Epithelial cell of proximal tubule (primary cell): ENCODE measurements at places on chromosomes 1 and 21. TPM values are rescaled to one million over a fixed set of nuclear protein-coding genes. Genes with fewer than 3 reads are reported as not detected.

LMX1A gene
- total RNA-seq, result not detected in 2 replicates

C8A gene
- not detected in 2 replicates for total RNA-seq

DNA sequence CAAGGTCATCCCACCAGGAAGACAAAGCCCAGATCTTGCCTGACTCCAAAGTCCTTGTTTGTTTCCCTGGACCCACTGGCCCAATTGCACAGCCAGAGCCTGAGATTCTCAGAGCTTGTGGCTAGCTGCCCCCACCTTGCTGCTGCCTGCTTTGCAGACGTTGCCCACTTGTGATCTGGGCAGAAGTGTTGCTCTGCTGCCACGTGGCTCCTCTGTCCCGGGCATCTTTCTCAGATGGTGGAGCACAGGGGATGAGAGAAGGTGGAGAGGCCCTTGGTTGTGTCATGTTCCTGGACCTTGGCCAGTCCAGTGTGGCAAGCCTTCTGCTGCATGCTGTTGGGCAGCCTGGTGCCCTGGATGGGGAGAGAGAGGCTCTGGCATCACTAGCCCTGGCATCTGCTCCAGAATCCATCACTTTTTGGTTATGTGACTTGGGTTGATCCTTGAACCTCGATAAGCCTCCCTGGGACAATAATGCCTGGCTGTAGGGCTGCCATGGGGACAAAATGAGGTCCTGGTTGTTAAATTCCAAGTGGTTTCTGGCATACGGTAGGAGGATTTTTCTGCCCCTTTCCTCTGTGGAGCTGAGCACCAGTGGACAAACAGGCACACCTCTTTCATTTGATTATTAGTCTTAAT is 1.5 kb upstream of the NR0B2 start:
- no peak for DNase-seq

FCGR3A gene
- not detected in 2 replicates for total RNA-seq

DNA sequence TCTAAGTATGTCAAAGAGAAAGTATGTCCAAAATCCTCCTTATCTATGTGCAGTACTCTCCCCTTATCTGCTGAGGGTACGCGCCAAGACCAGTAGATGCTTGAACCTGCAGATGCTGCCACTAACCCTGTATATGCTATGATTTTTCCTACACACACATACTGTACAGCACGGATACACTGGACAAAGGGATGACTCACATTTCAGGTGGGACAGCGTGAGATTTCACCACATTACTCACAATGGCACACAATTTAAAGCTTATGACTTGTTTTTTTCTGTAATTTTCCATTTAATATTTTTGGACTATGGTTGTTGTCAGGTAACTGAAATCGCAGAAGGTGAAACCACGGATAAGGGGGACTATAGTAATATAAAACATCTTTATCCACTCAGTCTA is 4.1 kb downstream of the ORC1 start:
- DNase-seq, result no peak

DNA sequence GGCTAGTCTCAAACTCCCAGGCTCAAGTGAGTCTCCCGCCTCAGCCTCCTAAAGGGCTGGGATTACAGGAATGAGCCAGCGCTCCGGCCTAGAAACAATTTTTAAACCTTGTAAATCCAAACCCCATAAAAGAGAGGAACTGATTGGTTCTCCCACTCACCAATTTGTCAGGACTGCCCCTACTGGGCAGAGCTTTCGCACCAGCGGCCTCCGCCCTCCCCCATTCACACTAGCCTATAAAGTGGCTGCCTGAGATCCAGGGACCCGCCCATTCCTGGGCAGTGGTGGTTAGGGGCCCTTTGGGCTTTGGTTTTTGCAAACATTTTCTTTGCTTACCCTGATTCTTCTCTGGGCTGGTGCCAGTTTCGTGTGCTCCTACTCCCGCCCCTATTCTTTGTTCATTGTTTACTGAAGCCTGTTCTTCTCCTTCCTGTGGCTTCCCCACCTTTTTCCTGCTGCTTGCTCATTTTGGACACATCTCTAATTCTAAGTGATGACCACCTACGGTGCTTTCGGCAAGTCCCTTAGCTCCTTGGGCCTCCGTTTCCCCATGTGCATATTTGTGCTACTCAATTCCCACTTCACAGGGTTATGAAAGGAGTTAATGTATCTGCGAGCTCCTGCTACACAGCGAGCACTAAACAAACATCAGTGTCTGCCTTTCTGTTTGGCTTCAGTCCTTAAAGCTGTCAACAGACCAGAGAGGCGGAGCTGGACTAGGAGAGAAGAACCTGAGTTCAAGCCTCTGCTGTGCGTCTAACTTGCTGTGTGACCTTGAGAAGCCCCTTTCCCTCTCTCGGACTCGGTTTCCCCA is 39.8 kb upstream of the CLIC4 start:
- DNase-seq, result no peak

DNA sequence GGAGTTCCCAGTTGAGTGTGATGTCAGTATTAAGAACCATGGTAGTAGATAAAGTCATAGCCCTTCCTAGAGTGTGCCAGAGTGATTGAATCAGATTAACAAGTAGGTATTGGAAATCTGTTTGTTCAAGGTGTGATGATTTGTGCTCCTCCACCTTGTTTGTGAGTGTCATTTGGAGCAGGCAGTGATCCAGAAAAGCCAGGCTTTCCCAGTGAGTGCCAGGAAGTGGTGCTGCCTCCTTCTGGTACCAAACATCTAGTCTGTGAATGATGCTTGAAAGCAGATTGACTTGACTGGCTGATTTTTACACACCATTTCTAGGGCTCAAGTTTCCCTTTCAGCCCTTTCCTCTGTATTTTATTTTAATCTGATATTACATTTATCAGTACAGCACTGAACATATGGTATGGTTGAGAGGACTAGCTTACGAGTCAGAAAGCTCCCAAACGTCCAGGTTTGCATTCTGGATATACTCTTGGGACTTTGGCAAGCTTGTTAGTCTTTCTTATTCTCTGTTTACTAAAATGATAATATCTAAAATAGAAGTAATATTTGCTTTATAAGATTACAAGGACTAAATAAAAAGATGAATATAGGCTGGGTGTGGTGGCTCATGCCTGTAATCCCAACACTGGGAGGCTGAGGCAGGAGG is 100.7 kb downstream of the PATJ start:
- no peak for DNase-seq

EVA1C gene
- 0.29 and 0.92 TPM in 2 replicates for total RNA-seq

RIMKLA gene
- 0.14 and 1.7 TPM in 2 replicates for total RNA-seq

TBX15 gene
- total RNA-seq, result 0.07 TPM in 1 of 2 replicates, not detected in the other

OR2T6 gene
- total RNA-seq, result not detected in 2 replicates

DNA sequence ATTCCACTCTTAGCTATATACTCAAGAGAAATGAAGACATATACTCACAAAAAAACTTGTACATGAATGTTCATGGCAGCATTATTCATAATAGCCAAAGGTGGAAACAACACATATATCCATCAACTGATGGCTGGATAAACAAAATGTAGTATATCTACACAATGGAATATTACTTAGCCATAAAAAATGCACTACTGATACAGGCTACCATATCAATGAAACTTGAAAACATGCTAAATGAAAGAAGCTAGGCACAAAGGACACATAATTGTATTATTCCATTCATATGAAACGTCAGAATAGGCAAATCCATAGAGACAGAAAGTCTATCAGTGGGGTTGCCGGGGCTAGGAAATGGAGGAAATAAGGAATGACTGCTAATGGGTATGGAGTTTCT is 67.3 kb downstream of the NUP210L start:
- DNase-seq, result no peak

DNA sequence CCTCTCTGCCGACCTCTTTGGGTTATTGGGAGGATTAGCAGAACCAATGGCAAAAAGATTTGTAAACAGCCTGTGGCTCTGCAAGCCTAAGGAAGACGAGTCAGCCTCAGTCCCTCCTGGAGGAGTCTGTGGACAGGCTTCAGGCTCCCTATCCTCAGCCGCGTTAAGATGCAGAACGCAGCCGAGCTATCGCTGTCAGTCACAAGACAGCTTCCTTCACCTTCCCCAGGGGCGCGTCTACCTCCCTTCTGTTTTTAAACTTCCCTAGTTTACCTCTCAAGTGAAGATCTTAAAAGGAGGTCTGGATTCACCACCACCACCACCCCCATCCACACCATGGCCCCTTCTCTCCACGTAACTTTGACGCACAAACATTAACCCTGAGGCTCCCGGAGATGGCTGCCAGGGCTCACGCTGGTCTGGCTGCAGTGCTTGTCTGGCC is 738 bp downstream of the CAMK1G start:
- no peak for DNase-seq

DNA sequence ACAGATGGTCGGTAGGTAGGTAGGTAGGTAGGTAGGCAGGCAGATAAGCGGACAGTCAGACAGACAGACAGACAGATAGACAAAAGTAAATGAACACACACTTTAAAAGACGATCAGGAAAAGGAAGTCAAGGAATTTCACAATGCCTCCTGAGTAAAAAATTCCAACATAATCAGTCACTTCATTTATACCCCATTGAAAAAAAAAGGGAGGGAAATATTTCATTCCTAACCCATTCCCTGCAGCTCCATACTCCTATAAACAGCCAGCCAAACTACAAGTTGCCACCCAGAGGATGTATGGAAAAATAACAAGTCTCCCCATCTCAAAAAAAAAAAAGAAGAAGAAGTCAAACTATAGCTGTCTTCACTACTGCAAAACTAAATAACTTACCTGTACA is 43.4 kb downstream of the ZZZ3 start:
- DNase-seq, result no peak

KCNQ4 gene
- 1.0 and 2.2 TPM in 2 replicates for total RNA-seq

TAL1 gene
- total RNA-seq, result 0.69 and 1.4 TPM in 2 replicates

KDM1A gene
- 110 and 136 TPM in 2 replicates for total RNA-seq

- no peak for DNase-seq
These were observed 30.2 kb downstream of the TMPRSS2 start for GRCh38 chr21:41477641-41478318.

FBXO44 gene
- 8.0 and 13.7 TPM in 2 replicates for total RNA-seq

DNA sequence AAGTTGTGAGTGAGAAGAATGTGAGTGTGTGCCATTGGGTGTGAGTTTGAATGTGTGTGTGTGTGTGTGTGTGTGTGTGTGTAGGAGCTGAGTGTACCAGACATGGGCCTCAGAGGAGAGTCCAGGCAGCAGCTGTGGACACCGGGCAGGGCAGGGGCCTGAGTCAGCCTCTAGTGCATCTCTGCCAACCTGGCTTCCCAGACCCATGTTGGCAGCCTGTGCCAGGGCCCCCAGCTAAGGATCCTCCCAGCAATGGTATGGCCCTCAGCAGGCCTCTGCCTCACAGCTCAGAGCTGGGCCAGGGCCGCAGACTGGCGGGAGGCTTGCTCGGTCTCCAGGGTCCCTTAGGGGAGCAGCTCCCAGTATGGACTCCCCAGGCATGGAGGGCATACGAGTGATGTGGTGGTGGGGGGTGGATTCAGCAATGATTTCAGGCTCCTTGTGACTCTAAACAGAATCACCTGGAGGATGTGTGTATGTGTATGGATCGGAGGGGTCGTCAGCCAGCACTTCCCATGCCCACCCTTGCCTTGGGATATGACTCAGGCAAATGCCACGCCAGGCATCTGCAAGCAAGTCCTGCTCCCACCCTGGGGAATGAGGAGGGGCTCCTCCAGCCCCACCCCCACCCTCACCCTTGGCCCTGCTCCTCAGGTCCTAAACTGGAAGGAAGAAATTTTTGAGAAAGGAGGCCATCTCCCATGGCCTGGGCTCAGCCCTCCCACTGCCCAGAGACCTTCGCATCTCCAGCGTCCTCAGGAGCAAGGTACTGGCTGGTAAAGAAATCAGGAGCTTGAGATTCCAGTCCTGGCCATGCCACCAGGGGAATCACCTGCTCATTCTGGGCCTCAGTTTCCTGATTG is 1.8 kb upstream of the FOXO6 start:
- DNase-seq, result no peak

GRCh38 chr1:233361876-233362275 is 34.4 kb downstream of the MAP3K21 start:
- no peak for DNase-seq

DNA sequence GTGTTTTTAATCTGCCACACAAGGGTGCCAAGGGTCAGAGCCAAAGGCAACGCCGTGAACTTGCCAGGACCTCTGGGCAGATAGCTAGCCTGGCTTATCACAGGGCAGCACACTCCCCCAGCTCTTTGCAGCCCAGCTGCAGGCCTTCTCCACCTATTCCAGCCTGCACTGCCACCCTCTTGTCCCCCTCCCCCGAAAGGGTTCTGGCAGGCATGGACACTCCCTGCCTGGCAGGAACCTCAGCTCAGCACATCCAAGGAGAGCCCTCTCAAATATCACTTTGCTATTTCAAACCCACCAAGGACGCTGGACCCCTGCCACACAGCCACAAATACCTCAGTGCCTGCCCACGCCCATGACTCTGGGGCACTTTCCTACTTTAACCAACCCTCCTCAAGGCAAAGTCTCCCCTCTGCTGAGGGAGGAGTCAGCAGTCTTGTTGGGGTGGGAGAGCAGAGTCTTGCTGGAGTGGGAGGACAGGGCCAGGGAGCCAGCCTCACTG is 9.1 kb downstream of the SSBP3 start:
- no peak for DNase-seq

DNA sequence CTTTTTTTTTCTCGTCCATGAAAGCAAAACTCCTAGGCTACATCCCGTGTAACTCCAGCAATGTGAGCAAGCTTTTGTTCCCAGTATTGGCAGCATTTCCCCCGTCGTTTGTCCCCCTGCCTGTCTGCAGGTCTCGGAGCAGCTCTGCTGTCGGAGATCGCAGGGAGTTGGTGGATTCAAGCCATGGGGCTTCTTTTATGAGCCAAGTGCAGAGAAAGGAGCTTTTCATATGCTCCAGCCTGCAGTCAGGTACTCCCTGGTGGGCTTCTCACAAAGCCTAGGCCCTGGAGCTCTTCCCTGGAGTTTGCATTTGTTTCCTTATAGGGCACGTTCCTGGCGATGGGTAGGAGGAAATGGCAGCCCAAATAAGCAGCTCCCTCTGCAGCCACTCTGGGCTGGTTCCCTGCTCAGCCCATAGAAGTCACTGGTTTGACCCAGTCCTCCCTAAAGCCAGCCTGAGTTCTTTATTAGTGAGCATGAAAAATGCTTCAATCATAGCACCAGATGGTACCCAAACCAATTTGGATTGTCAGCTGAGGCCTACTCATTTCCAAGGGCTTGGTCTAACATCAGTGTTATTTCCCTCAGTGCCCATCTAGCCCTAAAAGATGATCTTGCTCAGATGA is 78.3 kb downstream of the NUF2 start:
- DNase-seq, result no peak

KLHL21 gene
- total RNA-seq, result 28.1 and 40.1 TPM in 2 replicates

ITPKB gene
- 4.6 and 5.1 TPM in 2 replicates for total RNA-seq

GRCh38 chr1:236864996-236865817 is 70.1 kb downstream of the MTR start:
- DNase-seq, result no peak

DNA sequence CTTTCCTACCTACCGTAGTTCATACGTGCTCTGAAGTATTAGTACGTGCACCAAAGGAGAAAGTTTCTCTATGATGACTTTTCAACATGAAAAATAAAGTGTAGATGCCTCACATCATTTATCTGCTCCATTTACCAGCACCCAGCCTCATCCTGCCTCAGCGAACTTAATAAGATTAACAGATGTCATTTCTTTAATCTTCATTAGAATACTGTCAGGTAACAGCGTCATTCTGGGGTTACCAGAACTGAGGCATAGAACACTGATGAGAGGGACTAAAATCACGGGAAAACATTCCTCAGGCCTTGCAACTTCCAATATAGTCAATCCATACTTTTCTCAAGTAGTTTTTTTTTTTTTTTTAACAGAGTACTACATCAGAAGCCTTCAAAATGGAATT is 43.2 kb upstream of the DISC1 start:
- DNase-seq, result no peak
